Left lung (tissue), 14 donors: ENCODE measurements at places on chromosomes 3 and 15.

DNA sequence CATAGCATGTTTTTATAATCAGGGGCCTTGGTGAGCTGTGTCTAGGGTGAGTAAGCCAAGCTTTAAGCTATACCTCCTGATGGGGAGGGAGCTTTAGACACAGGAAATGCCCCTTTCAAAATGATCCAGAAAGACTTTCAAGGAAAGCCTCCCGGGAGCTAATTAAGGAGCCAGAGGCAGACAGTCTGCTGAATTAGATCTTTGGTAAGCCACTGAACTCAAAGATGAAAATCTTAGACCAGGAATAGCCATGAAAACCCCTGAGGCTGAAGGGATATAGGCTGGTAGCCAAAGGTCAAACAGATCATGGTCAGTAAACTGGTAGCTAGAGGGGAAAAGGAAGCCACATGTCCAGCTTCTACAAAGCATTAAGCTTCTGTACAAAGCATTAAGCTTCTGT, 42.7 kb upstream of the GAP43 start:
- DNase-seq, result no peak

GRCh38 chr3:37862219-37862902, 681 bp downstream of the CTDSPL start:
- DNase-seq, result peak; percentile 33

DNA sequence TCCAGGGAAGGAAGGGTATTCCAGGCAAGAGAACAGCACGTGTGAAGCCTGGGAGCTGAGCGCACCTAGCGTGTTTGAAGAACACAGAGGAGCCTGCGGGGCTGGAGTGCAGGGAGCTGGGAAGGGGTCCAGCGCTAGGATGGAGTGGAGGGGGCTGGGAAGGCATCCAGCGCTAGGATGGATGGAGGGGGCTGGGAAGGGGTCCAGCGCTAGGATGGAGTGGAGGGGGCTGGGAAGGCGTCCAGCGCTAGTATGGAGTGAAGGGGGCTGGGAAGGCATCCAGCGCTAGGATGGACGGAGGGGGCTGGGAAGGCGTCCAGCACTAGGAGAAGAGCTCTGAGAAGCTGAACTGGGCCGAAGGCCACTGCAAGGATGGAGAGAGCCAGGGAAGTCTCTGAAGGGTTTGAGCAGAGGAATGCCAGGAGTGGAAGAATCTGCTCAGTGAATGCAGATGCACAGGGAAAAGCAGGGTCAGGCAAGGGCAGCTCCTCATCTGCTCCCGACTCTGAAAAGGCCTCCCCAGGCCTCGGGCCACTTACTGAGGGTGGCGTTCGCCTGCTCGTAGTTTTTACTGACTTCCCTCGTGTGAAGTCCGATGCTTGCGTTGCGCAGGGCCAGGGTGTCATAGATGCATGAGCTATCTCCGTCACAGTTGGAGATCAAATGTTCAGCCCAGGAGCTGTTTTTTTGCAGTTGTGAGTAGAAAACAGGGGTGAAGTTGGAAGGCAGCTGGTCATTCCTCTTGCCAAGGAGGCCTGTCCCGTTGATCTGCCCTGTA, 39.8 kb downstream of the MUC20 start:
- peak; percentile 46 for DNase-seq

DNA sequence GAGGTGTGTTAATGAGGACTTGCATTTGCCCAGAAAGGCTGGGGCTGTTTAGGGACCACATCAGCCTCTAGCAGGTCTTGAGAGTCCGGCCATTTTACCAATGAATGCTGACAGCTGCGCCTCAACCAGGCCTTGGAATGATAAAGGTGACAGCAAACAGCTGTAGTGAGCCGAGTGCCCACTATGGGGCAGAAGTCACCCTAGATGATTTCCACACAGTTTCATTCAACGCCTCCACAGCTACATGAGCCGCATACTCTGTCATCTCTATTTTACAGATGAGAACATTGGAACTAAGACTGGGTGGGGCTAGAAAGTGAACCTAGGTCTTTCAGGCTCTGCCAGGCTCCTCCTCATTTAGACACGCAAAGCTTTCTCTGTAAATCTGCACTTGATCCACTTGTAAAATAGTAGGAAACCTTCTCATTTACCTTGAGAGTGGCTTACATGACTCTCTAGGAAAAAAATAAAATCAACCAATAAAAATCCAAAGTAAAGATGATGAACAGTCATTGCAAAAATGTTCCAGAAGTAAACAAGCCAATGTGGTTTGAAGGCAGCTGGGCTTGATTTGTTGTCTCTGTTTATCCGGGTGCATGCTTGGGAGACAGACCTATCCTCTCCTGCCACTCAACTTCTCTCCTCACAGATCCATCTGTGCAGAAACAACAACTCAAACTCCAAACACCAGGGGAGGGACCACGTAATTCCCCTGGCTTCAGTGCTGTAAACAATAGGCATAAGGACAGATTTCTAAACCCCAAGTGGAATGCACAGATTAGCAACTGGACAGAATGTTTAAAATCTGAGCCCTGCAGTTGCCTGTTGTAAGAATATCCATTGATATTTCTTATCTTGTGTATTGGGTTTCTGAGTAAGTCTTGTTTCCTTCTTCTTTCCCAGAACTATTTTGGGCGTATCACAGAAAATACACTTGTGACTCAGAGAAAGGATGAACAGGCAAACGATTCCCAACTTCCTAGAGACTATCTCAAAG, 31.5 kb upstream of the LDHAL6B start:
- peak; percentile 37 for DNase-seq

DNA sequence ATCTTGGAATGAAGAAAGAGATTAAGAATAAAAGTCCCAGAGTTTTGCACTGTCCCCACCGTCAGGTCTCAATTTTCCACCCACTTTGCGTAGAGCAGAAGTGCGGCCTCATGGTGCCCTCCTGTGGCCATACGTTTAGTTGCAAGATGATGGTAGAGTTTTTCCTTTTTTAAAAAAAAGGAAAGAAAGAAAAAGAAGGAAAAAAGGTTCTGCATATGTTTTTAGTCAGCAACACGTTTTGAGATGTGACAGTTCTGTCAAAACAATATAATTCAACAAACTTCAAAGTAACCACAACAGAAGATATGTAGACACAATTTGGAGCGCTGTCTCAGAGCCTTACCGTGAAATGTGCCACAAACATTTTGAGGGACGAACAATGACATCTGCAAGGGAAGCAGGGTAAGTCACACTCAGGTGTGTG, 24.6 kb downstream of the EBLN2 start:
- DNase-seq, result peak; percentile 68

DNA sequence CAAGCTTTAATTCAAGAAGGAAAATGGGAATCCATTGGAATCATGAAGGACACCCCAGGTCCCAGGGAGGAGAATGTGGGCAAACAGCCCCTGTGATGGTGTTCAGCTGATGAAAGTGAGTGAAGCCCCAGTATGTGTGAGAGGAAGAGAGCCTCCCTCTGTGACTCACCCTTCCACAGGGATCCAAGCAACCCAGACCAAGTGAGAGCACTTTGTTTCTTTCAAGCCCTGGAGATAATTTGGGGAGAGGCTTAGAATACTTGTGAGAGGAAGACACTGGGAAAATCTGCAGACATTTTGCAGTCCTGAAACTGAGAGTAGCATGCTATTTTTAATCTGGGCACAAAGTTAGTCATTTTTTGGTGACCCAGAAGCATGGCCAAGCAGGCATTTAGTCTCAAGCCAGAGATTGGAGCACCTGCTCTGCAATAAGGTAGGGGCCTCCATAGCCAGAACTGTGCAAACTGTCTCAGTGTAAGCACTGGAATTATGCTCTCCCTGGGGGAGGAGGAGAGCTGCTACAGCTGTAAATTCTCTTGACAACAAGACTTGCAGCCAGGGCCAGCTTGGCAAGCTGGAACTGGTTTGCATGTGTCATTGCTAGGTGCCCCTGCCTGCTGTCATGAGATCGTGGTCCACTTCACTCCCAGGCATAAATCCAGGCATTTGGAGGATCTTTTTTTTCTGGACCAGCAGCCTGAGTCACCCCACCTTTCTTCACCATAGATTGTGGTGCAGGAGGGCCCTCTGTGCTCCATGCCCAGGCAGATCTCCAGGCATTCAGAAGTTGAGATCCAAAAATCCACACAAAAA, 537.8 kb upstream of the DPPA4 start:
- DNase-seq, result no peak
